Neuronal stem cell (in vitro differentiated cells): ENCODE measurements at places on chromosomes 5 and 9.

GRCh38 chr5:177117441-177118045, 16.0 kb upstream of the NSD1 start:
- DNase-seq = no peak

DNA sequence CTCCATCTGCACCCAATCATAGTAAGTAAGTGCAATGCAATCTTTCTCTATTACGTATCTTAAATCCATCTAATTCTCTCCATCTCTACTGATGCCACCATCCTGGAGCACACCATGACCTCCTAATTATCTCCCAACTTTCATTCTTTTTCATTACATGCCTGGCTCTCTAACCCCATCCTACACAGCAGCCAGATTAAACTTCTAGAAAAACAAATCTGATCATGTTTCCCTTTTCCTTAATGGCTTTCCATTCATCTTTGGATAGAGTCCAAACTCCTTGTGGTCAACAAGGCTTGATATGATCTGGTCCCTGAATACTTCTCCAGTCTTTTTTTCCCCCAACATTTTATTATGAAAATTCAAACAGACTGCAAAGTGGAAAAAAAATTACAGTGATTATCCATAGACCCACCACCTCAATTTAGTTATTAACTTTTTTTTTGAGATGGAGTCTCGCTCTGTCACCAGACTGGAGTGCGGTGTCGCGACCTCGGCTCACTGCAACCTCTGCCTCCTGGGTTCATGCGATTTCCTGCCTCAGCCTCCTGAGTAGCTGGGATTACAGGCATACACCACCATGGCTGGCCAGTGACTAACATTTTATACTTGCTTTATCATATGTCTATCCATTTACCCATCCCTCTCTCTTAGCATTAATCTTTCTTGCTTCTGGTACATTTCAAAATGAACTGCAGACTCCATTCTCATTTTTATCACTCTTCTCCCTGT, 5.2 kb downstream of the PPP2R2B start:
- DNase-seq = no peak

DNA sequence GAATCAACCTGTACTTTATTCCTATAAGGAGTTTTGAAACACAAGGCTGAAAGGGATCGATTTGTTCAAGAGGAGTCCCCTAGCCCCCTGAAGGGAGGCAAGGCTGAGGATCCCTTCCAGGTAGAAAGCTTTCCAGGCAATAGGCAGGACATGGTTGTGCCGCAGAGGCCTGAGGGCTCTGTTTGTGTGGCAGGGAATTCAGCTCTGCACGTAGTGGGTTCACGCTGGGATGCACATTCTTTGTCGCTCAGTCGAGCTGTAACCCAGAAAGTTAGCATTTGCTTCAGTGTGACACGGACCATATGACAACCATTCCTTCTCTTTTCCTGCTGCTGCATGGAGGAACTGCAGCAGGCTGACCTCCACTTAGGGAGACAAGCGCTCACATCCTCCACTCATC, 65.6 kb upstream of the TRIO start:
- no peak for DNase-seq

GRCh38 chr5:81417052-81417451, 23.1 kb upstream of the ACOT12 start:
- no peak for DNase-seq

DNA sequence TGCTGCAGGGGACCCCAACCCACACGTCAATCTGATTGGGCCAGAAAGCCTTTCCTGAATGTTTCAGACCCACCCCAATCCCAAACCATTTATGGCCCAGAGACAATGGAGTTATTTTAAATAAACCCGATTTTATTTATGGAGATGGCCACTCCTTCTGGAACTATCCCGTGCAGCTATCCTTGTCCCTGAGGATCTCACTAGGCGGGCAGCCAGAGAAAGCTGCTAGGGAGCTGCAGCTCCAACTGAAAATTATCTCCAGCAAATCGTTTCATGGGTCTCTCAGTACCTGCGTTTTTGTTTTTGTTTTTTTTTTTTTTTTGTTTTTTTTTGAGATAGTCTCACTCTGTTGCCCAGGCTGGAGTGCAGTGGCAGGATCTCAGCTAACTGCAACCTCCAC, 23.0 kb downstream of the C1QTNF2 start:
- DNase-seq = no peak

GRCh38 chr9:23582836-23583235, 243.2 kb downstream of the ELAVL2 start:
- DNase-seq = no peak
